Bronchial epithelial cell (primary cell): ENCODE measurements at places on chromosomes 6 and 20. TPM values are rescaled to one million over a fixed set of nuclear protein-coding genes. Genes with fewer than 3 reads are reported as not detected.

- DNase-seq = peak; percentile 79
These were observed 31.9 kb downstream of the FOXO3 start for GRCh38 chr6:108592371-108593337.

- no peak for DNase-seq
These were observed 197.9 kb downstream of the GJA1 start for GRCh38 chr6:121633309-121633708.

- DNase-seq = no peak
These were observed 56.0 kb upstream of the NFATC2 start for GRCh38 chr20:51598556-51598955.

- no peak for DNase-seq
These were observed 38.7 kb downstream of the C6orf132 start for GRCh38 chr6:42103753-42104094.

DNA sequence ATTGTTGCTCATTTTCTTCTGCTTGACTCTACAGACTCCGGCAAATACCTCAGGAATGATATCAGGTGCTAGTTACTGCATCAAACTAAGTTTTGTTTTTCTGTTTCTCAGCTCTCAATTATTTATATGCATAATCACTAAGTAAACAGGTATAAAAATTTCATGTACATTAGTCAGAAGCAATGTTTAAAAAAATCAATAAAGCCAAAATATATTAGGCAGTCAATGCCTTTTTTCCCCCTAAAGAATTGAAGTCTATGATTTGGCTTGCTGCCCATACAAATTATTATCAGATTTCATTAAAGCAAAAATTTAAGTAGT is 20.6 kb upstream of the MRS2 start:
- DNase-seq = no peak

GRCh38 chr6:75272145-75272840 is 12.3 kb downstream of the TMEM30A start:
- DNase-seq = peak; percentile 72

- DNase-seq = peak; percentile 55
These were observed 83.0 kb downstream of the WDR27 start for GRCh38 chr6:169618526-169619490.

GRCh38 chr20:60236613-60237012 is 278.4 kb downstream of the CDH26 start:
- no peak for DNase-seq

GRCh38 chr6:150028799-150029198 is 3.5 kb upstream of the RAET1L start:
- no peak for DNase-seq

GRCh38 chr20:60921022-60921622 is 330.9 kb upstream of the CDH4 start:
- DNase-seq = no peak

OR10C1 gene
- not detected in 2 replicates for total RNA-seq

HLA-DRA gene
- total RNA-seq = 0.13 TPM in 1 of 2 replicates, not detected in the other

AVP gene
- not detected in 2 replicates for total RNA-seq

GINS1 gene
- total RNA-seq = 1.1 and 1.4 TPM in 2 replicates
